Spinal cord (tissue), 10 donors: ENCODE measurements at places on chromosomes 2 and 18.

GRCh38 chr2:238848976-238849853 lies 1.3 kb downstream of the TWIST2 start:
- peak; percentile 15 for DNase-seq

GRCh38 chr2:174667250-174667860 lies 69.8 kb upstream of the WIPF1 start:
- DNase-seq = no peak

GRCh38 chr18:8797206-8797605 lies 91.8 kb downstream of the MTCL1 start:
- peak; percentile 41 for DNase-seq

GRCh38 chr18:22171258-22172119 lies 2.1 kb downstream of the GATA6 start:
- DNase-seq = no peak

DNA sequence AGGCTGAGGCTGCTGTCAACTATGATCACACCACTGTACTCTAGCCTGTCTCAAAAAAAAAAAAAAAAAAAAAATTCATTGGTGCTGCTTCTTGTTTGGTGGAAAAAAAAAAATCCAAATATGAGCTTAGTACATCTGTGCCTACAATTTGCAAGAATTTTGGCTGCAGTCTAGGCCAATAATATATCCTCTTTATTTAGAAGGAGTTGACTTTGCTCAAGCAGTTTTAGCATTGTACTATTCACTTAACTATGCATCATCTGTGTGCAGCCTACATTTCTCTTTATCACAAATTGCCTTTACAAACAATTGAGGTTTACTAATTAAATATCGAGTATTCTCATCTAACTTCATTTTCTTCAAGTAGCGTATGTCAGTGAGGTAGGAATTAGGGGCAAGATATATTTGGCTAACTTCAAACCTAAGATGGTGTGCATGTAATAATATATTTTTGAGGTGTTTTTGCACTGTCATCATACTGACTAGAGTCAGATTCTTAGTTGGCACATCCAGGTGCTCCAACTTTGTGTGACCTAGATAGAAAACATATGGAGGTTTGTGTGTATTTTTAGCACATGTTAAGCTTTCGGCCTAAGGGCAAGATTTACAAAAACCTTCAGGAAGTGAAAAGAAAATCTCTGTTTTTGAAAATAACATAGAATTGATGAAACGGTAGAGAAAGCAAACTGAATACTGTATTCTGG lies 51.8 kb downstream of the PMS1 start:
- DNase-seq = no peak

- DNase-seq = no peak
Observed at GRCh38 chr2:128086244-128086643, 4.8 kb upstream of the UGGT1 start.

GRCh38 chr2:101396316-101396717 lies 9.0 kb upstream of the CREG2 start:
- DNase-seq = no peak

GRCh38 chr2:55775828-55776227 lies 82.2 kb upstream of the PNPT1 start:
- no peak for DNase-seq

DNA sequence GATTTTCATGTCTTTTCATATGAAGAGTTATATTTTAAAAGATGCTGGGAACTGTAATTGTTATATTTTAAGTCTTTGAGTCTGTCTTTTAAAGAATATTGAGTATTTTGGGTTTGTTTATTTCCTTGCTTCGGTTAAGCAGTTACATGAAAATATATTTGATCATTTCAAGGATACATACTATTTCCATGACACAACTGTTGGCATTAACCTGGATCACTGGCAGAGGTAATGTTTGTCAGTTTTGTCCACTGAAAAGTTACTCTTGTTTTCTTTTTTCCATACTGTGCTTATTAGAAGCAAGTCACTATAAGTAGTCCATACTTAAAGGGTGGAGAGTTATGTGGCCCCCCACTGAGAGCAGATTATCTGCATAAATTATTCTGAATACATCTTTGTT lies 1142.0 kb upstream of the TMEFF2 start:
- no peak for DNase-seq
